ENCODE measurements at places on chromosomes 11 and 22.

DNA sequence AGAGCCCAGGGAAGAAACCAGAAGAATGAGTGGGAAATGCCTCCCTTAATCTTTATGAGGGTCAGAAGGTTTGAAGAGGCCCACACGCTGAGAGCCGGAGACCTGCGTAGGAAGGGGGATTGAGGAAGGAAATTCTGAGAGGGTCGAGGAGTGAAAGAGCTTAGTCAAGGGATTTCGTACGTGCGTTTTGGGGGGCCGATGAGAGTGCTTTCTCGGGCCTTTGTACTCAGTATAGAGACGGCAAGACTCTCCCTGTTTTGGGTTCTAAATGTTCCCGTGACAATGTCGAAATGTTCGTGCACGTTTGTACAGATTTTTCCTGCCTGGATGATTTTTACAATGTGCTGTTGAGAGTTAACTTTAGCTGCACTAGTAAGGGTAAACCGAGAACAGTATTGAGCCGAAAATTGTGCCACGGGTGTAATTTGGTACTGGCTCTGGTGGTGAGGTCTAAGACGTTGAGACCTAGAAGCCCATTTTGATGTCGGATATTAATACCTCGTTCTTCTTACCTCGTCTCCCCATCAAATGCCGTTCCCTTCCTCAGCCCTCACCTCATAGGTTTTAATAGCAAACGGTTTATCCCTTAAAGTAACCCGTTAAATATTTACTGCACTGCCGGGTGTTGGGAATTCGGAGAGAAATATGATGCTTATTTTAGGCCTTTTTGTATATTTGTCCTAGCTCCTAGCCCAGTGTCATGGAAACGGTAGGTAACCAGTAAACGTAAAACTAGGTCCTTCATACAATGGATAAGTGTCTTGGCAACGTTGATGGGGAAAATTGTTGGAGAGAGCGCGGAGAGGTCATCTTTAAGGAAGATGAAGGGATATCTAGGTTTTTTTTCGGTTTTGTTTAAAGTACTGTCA, 734 bp downstream of the C11orf58 start:
- no peak for DNase-seq

GRCh38 chr22:42033263-42034181, 34.9 kb downstream of the WBP2NL start:
- no peak for DNase-seq

- no peak for DNase-seq
Observed at GRCh38 chr11:76935042-76935441, 74.3 kb downstream of the ACER3 start.

- DNase-seq, result no peak
Observed at GRCh38 chr11:65298655-65299179, 15.9 kb upstream of the CDC42EP2 start.

DNA sequence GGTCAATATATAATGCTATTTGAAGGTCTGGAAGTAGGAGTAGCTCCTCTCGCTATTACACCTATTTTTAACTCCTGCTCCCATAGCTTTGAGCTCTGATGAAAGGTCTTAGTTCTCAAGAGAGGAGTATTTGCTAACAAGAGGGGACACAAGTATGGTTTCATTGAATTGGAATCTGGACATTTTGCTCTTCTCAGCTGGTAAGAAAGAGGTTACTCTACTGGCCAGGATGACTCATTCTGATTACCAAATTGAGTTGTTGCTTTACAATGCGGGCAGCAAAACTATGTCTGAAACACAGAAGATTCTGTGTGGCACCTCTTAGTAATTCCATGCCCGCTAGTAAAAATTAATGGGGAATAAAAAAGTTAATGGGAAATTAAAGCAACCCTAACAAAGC, 63.6 kb upstream of the EP300 start:
- DNase-seq, result no peak

- no peak for DNase-seq
Observed at GRCh38 chr11:45901626-45902025, 5.4 kb downstream of the FREY1 start.

- DNase-seq, result no peak
Observed at GRCh38 chr11:109772892-109773291, 320.3 kb upstream of the ZC3H12C start.

- no peak for DNase-seq
Observed at GRCh38 chr11:58024601-58025091, 965 bp downstream of the OR9Q1 start.

DNA sequence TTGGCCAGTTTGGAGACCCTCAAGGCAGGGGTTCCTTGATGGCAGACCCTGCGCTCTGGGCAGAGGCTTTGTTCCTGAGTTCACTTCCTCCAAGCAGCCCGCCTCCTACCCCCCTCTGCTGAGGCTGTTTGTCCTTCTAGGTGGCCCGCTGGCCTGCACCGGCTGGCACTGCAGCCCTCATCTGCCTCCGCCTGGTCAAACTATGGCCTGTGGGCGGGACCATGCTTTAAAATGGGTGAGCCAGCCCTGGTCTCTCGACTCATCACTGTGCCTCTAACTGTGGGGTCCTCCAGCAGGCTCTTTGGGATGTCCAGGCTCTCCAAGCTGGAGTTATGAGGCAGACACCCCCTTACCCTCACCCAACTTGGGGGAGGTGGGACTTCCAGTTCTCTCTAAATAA, 114.1 kb upstream of the SLC22A12 start:
- DNase-seq, result no peak

DNA sequence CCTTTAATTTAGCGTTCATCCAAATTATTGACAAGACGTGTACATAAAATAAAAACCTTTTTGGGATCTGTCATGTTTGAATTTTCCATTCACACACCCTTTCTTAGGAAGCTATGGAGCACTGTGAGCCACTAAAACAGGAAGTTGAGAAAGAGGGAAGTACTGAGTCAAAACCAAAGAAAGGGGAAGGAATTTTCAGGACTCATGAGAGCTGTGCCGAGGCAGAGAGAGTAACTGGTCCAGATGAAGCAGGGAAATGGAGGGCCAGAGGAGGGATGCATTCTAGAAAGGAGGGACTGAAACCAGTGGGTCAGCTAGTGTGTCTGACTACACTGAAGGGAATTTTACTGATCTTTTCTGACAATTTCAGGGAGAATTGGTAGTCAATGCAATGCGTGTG, 24.9 kb downstream of the APLP2 start:
- no peak for DNase-seq

DNA sequence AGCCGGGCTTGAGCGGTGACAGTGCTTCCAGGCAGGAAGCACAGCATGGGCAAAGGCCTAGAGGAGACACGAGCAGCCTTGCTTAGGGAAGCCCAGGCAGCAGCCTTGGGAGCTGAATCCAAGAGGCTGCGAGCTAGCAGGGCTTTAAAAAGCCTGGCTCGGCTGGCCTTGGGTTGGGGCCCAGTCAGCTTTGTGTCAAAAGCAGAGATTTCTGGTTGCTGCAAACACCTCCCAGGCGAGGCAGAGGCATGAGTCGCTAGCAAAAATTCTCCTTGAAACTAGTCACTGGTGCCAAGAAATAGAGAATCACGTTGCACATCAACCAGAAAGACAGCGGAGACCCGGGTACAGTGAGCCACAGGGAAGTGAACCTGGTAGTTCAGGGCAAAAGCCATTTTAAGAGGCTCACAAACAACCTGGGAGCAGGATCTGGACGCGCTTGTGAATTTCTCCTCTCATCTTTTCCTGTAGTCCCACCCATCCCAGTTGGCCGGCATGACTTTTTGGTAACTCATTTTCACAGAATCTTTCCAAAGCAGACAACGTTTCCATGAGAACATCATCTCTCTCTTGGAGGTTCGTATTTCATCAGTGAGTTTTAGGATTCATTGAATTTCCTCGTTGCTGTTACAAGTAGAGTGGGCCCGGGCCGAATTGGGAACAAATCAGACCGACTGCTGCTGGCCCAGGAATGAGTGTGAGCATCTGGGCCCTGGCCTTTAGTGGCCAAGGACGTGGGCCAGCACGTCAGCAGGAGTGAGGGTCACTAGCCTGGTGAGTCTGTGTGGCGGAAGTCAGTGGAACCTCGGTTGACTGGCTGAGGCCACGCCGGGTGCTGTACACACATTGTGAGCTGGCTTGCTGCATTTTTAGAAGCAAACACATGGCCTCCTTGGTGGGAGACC, 16.4 kb upstream of the FGF4 start:
- no peak for DNase-seq

Data from activated CD8-positive, alpha-beta memory T cell treated with anti-CD3 and anti-CD28 coated beads for 1 hour (primary cell).